Bone marrow (tissue), 2 donors: ENCODE measurements at places on chromosomes 5 and 9.

GRCh38 chr5:159290741-159291140 lies 27.7 kb downstream of the UBLCP1 start:
- no peak for DNase-seq

- no peak for DNase-seq
These were observed 589 bp downstream of the CKS2 start for GRCh38 chr9:89311346-89312221.

DNA sequence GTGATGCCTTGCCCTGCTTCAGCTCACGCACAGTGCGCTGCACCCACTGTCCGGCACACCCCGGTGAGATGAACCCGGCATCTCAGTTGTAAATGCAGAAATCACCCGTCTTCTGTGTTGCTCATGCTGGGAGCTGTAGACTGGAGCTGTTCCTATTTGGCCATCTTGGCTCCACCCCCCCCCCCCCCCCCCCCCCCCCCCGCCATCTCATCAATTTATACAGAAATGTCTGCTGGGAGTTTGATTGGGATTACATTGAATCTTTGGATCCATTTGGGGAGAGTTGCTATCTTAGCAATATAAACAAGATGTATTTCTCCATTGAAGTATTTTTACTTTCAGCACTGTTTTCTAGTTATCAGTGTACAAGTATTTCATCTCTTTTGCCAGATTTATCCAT lies 55.2 kb downstream of the RIC1 start:
- no peak for DNase-seq

DNA sequence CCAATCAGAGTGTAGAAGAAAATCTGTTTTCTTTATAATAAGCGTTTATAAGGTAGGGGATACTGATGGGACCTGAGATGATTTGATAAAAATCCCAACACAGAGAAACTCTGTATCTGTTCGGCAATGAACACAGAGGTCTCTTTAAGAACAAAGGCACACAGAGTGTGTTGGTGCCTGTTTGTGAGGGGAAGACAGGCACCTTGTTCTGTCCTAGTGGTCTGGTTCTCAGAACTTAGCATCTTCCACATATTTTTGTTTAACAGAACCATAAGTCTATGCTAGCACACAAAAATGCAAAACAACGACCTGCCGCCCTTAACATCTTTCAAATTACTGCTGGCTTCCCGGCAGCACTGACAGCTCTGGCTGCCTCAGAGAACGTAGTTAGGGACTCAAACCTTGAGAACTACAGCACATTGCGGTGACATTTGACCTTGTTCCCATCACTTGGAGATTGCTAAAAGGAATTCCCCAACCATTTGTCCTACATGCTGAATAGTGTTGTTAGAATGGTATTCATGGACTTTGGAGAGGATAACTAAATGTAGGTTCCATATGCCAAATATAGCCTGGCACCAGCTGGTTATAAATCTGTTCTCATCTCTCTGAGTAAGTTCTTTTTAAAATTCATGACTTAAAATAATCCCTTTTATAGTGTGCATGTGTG lies 871.7 kb upstream of the TYRP1 start:
- DNase-seq = no peak

GRCh38 chr9:76159293-76159926 lies 234.8 kb downstream of the RFK start:
- no peak for DNase-seq

DNA sequence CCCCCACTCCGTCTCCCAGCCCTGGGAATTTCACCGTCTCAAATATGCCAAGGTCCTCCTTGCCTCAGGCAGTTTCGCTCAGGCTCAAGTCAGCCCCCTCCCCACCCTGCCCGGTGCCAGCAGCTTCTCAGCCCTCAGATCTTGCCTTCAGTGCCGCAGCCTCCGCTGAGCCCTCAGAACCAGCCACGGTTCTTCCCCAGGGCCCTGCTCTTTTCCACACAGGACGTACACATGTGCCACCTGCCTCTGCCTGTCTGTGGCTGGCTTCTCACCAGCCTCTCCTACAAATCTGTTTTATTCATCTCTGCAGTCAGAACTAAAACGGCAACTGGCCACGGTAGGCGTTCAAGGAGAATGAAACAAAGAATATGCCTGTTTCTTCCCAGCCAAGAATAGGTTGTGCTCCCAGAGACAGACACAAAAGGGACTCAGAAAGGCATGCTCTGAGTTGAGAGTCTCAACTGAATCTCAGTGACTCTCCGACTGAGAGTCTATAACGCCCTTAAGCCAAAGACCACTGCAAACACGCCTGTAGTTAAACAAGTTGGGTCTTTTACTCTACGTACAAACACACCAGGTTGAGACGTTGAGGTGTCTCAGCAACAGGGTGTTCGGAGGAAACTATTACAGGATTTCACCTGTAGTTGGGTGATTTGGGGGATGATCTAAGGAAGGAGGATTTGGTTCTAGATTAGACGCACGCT lies 10.6 kb upstream of the GRIN1 start:
- no peak for DNase-seq

- no peak for DNase-seq
These were observed 6.8 kb downstream of the TMEM38B start for GRCh38 chr9:105701145-105701544.

DNA sequence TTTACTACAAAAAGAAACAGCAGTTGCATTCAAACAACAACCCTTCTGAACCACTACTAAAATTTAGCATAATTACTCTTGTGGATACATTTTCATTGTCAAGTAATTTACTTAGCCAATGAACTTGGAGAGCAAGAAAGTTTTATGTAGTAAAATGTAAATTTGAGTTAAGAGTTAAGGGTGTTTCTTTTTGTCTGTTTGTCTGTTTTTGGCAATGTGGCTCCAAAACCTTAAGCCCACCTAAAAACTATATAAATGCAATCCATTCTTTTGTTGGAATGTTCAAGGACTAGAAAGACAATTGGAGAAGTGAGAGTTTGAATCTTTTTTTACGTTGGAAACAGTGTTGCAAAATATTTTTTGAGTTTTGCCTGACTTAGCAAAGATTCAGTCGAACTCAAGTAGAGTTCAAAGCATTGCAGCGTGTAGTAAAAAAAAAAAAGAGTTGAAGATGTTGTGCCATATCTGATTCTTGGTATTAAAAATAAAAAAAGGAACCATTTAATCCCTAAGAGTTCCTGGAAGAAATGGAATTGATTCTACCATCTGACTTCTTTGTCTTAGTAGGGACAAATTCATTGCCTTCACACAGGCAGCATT lies 867 bp downstream of the SYK start:
- no peak for DNase-seq

DNA sequence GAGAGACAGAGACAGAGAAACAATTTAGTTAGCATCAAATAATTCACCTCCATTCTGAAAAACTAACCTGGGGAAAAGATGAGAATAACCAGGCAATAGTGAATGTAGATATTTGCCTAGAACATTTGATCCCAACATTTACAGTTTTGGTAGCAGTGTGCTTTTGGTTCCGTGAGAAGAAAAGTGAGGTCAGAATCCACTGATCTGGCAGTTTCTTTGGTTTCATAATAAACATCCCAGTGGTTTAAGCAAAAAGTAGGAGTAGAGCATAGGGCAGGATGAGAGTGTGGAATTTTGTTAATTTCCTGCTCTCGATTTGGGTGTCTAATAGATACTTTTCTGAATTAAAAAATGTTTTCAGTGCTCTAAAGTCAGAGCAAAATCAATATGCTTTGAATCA lies 887.0 kb downstream of the NR2F1-AS1 start:
- DNase-seq = no peak

DNA sequence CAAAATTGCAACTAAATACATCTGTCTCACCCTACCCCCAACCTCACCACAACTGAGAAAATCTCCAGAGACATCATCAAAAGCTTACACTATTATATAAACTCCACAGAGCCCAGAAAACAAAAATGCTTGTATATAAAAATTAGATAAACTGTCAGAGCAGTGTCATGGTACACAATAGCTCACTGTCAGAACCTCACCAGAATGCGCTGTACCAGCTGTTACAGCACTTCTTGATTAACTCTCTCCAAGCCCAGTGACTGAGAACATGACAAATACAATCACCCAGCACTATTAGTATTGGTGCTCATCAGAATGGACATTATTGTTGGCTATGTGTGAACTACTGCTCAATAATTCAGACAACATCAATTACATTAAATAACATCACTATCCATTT lies 65.7 kb downstream of the ZDHHC21 start:
- no peak for DNase-seq

DNA sequence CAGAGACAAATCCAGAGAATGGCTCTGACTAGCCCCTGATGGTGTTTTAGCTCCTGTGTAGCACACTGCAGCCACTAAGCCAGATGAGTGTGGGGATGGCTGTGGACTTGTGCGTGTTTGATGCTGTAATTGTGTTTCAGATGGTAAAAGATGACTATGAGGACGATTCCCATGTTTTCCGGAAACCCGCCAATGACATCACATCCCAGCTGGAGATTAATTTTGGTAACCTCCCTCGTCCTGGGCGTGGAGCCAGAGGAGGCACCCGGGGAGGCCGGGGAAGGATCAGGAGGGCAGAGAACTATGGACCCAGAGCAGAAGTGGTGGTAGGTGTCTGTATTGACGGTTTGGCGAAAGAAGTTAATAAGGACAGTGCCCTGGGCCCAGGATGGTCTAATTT lies 38.0 kb downstream of the HABP4 start:
- DNase-seq = no peak

DNA sequence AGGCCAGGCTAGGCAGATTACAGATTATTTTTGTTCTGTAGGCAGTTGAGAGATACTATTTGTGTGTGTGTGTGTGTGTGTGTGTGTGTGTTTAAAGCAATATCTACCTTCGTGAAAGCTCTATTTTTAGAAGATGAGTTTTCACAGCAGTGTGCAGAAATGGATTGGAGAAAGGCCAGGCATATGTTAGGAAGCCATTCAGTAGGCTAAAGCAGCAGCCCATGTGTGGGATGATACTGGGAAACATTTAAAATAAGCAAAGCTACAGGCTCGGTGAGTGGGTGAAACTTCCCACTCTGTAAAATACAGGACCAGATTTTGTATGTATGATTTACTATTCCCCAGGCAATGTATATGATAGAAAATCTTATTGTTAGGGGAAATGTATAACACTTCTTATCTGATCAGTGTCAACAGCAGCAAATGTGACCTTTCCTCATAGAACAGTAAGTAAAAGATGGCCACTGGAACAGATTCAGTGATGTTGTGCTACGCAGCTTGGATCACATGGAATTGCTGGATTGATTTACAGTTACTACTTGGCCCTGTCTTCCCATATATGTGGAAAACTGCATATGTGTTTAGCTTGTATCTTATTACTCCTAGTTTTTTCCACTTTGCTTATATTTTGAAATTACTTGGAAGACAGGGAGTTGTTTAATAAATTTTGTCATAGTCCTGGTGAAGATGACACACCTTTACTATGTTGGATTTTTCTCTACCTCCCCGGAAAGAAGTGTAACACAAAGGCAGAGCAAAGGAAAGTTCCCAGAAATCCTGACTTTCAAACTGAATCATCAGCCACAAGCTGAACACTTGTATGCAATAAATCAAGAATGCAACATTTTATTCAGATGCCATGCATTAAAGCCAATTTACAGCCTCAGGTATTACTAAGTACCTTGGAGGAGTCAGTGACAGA lies 1077.7 kb upstream of the SEMA6A start:
- no peak for DNase-seq

DNA sequence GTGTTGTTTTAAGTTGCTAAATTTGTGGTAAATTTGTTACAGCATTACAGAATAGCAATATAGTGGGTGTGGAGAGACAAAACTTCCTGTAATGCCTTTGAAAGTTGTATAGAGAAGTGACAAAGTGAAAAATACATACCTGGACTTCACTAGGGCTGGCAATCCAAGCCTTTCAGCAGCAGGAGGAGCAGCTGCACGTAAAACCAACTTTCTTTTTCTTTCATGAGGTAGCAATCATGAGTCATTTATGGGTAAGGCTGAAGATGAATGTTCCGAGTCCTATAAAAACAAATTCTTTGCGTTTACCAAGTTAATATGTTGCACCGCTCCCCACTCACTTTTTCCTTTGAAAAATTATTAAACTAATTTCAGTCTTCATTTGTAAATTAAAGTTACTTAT lies 1138.2 kb downstream of the TAF11L14 start:
- DNase-seq = no peak

GRCh38 chr5:8577792-8578191 lies 708.8 kb downstream of the MTRR start:
- no peak for DNase-seq

DNA sequence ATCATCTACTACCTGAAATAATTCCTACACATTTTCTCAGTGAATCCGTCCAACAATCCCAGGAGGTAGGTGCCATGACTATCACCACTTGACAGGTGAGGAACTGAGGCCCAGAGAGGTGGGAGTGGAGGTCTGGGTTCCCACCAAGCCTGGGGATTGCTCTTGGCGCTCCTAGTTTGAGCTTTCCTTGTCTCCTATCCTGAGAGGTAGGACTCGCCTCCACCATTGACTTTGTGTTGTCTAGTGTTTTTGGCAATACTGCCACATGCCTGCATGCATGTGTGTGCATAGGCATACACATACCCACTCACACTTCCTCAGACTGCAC lies 6.3 kb upstream of the NTNG2 start:
- DNase-seq = no peak

DNA sequence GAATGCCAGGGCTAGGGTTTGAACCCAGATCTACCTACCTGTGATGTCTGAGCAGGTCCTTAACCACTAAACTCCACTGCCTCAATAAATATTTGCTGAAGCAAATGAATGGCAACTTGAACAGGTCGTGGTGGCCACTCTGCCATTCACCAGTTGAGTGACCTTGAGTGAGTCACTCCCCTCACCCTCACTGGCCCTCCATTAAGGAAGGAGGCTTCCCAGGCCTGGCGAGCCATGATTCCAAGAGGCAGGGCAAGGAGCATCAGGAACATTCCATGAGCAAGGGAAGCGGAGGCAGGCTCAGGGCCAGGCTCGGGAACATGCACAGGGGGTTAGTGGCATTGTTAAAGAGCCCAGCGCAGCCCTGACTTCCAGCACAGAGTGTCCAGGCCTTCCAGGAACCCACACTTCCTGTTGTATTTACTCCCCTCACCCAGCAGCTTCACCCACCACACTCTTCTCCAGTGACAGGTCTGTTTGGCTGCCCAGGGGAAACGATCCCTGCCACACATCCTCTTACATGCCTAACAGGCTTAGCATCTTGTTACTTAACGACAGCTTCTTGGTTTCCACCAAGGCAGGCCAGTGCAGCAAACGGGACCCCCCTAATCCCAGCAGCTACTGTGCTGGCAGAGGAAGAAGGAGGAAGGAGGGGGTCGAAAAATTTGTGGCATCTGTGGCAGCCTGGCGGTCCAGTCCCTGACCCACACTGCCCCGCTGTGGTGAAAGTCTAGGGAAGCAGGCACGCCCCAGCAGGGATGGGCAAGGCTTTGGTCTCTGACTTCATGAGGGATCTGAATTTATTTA lies 43.7 kb upstream of the TTC1 start:
- DNase-seq = no peak

- no peak for DNase-seq
These were observed at the start of gene TRIM7 for GRCh38 chr5:181204826-181205760. TRIM7 (minus strand) TSS chr5:181205196; CDS start chr5:181205110, 86 bp downstream.

GRCh38 chr9:114200721-114201300 lies 45.5 kb downstream of the COL27A1 start:
- no peak for DNase-seq

GRCh38 chr9:37947977-37948376 lies 44.0 kb upstream of the SLC25A51 start:
- DNase-seq = no peak

GRCh38 chr9:90306158-90306557 lies 336.5 kb downstream of the DIRAS2 start:
- DNase-seq = no peak

- DNase-seq = no peak
These were observed 240.1 kb downstream of the GABRB2 start for GRCh38 chr5:161306351-161306995.
